ENCODE measurements at places on chromosomes 3 and 15.

DNA sequence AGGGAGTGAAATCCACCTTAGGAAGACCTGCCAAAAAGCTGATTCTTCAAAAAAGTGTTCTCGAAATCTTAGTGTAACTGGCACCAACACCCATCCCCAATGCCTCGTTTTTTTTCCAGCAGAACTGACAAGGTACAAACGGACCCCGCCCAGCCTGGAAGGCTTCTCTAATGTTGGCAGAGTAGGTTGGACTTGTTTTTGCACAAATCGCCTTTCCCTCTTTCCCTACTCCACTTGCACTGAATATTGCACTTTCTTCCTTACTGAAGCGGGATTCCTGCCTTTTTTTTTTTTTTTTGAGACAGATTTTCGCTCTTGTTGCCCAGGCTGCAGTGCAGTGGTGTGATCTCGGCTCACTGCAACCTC is 544 bp upstream of the TIMMDC1 start:
- peak; percentile 16 for DNase-seq

DNA sequence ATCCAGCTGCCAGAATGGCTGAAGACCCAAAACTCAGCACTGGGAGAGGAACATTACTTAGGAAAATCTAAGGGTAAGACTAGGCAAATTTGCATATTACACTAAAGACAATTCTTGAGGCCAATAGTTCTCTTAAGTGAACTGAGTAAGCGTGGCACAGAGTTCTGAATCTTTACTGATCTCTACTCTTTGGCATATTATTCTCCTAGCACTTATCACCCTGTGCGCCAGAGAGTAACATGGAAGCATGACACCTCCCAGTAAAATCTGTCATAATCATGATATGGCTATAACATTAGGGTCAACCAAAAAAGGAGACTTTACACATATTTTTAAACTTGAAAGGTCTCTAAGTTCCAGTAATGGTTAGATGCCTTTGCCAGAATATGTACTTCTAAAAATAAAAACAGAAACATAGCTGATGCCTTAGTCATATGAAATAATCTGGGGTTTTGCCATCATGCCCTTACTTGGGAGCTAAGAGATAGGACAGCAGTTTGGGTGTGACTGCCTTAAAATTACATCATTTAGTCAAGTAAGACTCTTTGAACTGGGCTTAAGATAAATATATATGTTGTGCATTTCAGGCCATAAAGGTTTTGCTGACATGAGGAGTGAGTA is 290.5 kb downstream of the PLCL2 start:
- no peak for DNase-seq

GRCh38 chr15:80455668-80456442 is 51.7 kb downstream of the ARNT2 start:
- DNase-seq = peak; percentile 62

GRCh38 chr3:171953301-171954022 is 85.9 kb upstream of the FNDC3B start:
- DNase-seq = no peak

DNA sequence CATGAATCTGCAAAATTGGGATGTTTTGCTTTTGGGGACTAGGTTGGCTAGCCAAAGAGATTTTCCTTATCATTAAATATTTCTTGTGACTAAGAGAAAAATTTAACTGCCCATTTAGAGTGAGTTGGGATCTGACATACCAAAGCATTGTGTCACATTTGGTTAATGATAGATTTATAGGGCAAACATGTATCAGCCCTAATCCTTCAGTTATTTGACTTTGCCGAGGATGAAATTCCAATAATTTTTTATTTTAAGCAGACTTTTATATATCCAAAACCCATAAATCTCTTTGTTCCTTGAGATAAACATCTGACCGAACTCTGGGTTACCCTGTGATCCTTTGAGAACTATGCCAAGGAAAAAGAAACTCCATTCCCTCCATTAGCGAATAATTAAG is 218.9 kb downstream of the CDIN1 start:
- DNase-seq = no peak

GRCh38 chr15:77723756-77724155 is 91.0 kb upstream of the LINGO1 start:
- DNase-seq = no peak

DNA sequence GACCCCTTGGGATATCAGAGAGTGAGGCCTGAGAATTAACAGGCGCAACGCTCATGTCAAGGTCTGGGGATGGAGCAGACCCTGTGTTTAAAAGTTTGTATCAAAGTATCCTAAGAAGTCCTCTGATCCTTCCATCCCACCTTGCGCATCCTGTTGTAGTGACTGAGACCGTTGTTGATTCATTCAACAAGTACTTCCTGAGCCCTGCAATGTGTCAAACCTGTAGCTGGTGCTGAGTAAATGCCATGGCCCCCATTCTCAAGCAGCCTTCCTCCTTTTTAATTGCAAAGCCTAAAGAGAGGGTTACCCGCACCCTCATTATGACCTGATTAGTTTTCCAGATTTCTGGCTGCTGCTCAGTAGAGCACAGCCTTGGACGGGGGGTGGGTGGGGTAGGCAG is 46.4 kb downstream of the RPLP1 start:
- DNase-seq = no peak

GRCh38 chr3:23685541-23686258 is 120.1 kb upstream of the UBE2E1 start:
- peak; percentile 68 for DNase-seq

- DNase-seq = no peak
Observed at GRCh38 chr15:71572452-71573053, 237.8 kb upstream of the NR2E3 start.

GRCh38 chr15:27201425-27201824 is 230.4 kb downstream of the GABRG3 start:
- no peak for DNase-seq

DNA sequence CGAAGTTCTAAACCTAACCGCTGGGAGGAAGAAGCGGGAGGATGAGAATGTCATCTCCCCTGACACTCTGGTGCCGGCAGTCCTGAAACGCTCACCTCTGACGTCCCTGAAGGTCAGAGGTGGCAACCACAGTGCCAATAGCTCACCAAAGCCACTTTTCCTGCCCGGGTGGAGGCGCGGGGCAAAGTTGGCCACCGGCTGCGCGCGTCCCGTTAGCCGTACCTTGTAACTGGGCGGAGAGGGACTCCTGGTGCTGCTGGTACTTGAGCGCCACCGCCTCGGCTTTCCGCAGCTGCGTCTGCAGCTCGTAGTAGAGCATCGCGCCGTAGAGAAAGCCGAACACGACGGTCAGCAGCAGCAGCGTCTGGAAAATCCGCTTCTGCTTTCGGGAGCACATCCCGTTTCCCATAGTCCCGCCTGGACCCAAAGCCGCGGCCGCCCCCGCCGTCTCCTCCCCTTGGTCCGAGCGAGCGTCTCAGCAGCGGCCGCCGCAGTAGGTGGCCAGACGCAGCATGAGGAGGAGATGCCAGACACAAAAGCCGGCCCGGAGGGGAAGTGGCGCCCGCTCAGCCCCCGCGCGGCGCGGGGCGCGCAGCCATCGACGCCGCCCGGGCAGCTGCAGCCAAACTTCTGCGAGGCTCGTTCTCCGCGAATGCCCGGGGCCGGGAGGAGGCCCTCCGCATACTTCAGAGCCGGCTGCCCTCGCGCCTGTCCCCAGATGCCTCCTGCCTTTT is 680 bp downstream of the GOLIM4 start:
- peak; percentile 75 for DNase-seq

GRCh38 chr3:87437765-87438164 is 161.4 kb upstream of the POU1F1 start:
- DNase-seq = no peak

- DNase-seq = no peak
Observed at GRCh38 chr3:139455206-139455605, 21.1 kb downstream of the RBP2 start.

DNA sequence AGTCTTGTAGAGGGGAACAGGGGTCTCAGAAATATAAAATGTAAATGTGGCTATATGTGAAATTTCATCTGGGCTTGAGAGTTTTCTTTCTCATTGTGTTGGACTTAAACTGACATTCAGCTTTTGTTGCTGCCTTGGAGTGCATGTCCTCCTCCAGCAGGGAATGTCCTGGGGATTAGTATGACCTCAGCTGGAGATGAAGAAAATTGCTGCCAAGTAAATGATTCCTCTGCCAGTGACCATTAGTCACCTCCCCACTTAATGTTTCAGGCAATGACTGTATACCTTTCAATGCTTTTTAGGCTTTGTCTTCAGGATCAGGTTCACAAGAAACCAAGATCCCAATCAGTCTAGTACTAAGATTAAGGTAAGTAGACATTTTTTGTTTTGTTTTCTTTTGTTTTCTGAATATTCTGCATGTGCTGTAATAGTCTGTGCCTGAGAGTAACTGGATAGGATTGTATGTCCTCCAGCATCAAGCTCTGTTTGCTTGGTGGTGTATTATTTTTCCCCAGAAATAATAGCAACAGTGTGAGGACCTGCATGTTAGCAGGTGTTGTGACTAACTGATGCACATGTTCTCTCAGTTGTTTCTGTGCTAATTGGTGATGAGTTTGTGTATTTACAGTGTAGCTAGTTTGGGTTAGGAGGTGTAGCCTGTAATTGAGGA is 18.1 kb upstream of the SLC22A13 start:
- peak; percentile 6 for DNase-seq

DNA sequence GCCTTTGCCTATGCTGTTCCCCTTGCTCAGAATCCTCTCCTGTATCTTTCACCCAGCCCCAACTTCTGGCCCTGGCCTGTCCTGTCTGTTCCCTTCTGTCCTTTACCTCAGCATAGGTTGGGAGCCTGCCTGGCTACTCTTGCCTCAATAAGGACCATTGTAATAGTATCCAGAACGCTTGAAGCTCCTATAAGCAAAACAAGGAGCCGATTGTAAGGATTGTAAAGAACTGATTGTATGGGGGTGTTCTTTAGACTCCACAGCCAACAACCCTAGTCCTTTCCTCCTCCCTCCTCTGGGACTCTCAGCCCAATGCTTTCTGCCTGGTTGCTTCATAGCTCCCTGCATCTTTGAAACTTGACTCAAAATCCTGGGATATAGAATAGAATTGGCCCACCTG is 18.7 kb upstream of the RAD54L2 start:
- DNase-seq = peak; percentile 23

DNA sequence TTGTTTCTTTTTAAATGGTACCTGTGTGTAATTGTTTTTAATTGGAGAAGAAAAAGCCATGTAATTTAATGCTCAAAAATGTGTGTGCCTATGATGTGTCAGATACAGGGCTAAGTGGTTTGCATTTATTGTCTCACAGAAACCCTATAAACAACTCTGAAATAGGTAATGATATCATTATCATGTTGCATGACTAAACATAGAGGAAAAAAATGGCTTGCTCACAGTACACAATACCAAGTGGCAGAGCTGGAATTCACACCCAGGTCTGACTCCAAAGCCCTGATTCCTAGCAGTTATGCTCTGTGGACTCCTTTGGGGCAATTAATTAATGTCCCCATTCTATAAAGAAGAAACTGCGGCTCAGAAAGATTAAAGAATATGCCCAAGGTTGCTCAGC is 237.4 kb upstream of the TRIM42 start:
- no peak for DNase-seq

DNA sequence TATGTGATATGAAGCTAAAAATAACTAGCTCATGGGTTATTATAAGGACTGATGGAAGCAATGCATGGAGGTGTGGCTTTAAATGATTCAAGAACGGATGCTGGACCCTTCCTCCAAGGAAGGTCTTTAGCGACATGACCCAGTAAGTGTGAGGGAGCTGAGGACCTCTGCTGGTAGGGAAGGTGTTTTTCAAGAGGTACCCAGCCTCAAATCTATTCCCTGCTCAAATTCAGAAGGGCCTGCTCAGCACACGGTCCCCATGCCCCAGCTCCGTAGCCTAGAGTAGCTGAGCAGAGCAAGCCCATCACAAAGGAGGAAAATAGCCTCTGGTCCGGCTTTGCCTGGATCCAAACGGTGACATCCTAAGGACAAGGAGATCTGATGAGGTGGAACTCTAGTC is 266.2 kb upstream of the IGF1R start:
- no peak for DNase-seq

GRCh38 chr3:42741796-42742195 is 31.3 kb downstream of the CCDC13 start:
- DNase-seq = no peak

DNA sequence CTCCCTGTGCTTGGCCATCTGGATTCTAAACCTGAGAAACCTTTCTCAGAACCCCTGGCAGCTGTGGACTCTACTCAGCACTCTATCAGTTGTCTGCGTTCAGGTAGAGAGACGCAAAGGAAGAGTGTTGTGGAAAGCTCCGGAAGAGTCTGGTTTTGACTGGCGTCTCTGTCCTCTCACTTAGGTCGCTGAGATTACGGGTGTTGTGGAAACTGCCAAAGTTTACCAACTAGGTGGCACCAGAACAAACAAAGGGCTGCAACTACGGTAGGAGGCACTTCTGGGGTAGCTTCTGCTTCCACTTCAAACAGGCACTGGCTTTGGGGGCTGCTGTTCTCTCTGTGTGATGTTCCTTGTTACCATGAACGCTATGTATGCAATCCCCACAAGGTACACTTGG is 19.2 kb upstream of the ITPKA start:
- no peak for DNase-seq

DNA sequence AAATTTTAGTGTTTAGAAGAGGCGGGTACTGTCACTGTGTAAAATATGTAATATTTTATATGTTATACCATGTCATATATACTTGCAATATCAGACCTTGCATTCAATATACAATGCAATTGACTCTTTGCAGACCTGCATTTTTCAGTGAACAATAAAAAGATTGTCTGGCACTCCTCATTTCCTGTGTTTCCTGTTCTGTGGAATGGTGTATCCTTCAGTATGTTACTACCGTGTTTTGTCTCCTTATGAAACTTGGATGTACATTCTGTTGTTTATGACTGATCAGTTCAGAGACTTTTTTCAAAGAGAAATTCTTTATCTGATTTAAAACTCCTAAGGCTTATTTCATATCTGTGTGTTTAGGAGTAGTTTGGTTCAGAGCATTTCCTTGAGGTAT is 31.5 kb downstream of the APH1B start:
- no peak for DNase-seq

DNA sequence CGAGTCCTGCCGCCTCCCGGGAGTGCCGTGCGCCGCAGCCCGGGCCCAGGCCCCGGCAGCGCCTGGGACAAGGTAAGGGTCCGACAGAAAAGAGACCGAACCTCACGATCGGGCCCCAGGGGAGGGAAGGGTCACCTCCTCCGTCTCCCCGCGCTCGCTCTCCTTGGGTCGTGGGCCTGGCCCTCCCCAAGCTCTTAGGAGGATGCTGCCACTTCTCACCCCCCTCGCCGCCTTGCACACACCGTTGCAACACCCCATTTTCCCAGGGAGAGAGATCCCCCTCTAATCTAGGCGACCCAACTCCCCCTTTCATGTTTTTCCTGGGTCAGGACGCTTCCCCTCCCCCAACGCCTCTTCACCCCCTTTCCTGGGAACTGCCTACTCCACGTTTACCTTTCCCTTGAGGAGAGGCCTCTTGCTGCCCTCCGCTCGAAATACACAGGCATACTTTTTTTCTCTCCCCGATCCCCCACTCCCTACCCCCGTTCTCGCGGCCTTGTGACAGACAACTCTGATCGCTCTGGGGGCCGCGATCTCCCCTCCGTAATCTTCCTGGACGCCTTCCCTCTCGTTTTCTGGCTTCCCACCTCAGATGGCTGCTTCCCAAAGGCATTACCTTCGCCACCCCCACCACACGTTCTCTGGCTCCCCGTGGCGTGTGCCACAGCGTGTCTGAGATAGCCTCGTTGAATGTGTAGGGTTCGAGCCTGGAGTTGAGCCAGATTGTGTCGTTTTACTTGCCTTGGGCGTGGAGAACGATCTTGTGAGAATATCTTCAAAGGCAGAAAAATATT is 688 bp downstream of the SETD5 start:
- peak; percentile 41 for DNase-seq

All from globus pallidus (tissue), 1 donor.